Stimulated activated CD8-positive, alpha-beta memory T cell treated with anti-CD3 and anti-CD28 coated beads, Interleukin-15, amount 100 ng/mL, for 4 hours (primary cell): ENCODE measurements at places on chromosomes 16 and 17.

- DNase-seq = no peak
These were observed 6.2 kb downstream of the PHF12 start for GRCh38 chr17:28944862-28945741.

DNA sequence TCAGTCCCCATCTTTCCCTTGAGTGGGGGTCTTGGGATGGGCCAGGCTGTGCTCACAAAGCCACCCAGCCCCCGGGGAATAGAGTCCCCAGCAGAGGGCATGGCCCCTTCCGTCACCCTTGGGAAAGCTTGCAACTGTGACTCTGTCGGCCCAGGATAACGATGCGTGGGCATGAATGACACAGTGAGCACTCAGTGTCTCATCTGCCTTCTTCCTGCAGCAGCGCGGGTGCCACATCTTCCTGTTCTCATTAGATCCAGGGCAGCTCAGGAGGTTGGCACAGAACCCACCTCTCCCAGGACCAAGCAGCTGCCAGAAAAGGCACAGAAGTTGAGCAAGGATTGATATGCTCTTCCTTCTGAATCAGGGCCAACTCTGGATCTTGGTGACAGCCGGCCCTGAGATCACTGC is 84.7 kb downstream of the MRC2 start:
- no peak for DNase-seq

DNA sequence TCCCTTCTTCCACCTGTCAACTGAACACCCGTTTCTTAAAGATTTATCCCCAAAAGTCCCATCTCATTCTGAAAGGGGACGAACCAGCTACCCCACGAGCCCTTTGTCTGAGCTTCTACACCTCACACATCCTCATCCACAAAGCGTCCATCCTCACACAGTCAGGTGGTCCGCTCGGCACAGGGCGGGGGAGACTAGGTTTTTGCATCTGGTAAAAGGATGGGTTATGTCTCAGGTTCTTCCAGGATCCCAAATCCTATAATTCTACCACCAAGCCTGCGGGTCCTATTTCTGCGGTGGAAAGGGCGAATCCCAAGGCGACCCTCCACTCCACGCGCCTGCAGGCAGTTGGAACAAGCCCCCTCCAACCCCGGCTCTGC is 458 bp downstream of the GFOD2 start:
- no peak for DNase-seq

- DNase-seq = no peak
These were observed 255.3 kb downstream of the CPPED1 start for GRCh38 chr16:12548270-12548983.

- DNase-seq = peak; percentile 59
These were observed 19.3 kb downstream of the CDH1 start for GRCh38 chr16:68756239-68756915.
